ENCODE measurements at places on chromosomes 6 and 20.

- DNase-seq: no peak
Measured at GRCh38 chr20:58855506-58856389, 3.2 kb downstream of the GNAS start.

DNA sequence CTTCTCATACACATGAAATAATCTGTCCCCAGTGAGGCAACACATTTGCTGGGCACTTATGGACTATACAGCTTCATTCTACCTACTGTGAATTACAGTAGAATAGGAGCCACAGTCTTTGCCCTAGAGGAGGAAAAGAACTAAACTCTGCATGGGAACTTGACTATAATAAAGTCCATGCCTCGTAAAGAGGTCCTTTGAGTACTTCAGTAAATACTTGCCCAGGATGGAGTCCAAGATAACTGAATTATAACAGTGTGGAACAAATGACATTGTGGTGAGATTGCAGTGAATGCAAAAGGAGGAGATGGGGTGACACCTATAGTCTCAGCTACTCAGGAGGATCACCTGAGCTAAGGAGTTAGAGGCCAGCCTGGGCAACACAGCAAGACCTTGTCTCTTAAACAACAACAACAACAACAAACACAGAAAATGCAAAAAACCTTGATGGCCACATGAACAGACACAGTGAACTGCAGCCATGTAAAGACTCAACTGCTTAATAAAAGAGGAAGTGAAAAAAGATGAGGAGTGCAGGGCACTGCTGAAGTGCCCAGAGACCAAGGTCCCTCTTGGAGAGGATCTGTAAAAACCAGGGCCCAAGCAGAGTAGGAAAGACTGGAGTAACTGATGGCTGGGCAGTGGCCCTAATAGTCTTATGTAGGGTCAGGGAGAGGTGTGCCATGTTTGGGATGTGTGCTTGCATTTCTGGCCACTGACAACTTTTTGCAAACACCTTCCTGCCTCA is 3.7 kb downstream of the MRPS18A start:
- no peak for DNase-seq

GRCh38 chr6:73250016-73250415 is 13.0 kb downstream of the KHDC1 start:
- no peak for DNase-seq

DNA sequence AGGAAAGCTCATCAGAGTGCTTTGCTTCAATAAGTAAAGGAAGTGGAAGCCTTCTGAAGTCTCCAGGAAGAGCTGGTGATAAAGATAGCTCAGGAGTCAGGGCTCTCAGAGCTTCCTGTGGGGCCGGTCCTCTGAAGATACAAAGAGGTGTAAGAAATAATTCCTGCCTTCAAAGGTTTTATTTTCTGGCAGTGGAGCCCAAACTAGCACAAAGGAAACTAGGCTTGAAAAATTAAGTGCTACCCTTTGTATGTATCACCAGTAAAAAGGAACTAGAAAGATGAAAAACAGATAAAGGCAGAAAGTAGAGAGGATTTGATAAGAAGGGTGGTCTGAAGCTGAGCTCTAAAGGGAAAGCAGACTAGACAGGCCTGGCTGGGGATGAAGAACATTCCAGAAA is 204.1 kb upstream of the SASH1 start:
- no peak for DNase-seq

GRCh38 chr20:60101201-60101890 is 143.1 kb downstream of the CDH26 start:
- DNase-seq: no peak

- DNase-seq: no peak
Measured at GRCh38 chr6:157017861-157018260, 240.7 kb downstream of the ARID1B start.

DNA sequence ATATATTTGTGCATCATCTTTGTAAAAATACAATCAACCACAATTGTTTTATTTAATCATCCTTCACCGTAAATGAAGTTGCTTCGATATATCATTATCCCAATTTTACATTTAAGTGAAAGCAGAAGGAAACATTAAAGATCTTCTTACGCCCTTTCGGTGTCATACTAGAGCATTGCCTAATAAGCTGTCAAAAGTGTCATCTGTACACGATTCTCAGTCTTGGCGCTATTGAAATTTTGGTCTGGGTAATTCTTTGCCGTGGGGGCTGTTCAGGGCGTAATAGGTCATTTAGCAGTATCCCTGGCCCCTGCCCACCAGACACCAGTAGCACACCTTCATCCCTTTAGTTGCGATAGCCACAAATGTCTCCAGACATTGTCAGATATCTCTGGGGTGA is 40.4 kb upstream of the TMEM170B start:
- no peak for DNase-seq

- no peak for DNase-seq
Measured at GRCh38 chr6:161393839-161394364, 120.0 kb upstream of the AGPAT4 start.

- DNase-seq: no peak
Measured at GRCh38 chr6:43250992-43251373, 7.7 kb downstream of the TTBK1 start.

DNA sequence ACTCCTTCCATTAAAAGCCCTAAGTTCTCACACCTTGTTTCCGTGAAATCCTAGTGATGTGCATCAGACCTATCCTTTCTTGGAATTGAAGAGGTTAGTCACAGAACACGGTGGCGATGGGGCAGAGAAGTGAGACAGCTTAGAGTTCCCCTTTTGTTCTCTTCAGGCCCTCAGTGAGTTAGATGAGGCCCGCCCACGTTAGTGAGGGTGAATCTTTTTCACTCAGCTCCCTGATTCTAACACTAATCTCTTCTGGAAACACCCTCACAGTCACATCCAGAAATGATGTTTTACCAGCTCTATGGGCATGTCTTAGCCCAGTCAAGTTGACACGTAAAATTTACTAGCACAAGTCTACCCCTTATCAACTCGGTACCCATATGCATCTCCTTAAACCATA is 172.7 kb upstream of the NOX3 start:
- DNase-seq: no peak

GRCh38 chr6:36104836-36105235 is 25.5 kb upstream of the MAPK13 start:
- no peak for DNase-seq

DNA sequence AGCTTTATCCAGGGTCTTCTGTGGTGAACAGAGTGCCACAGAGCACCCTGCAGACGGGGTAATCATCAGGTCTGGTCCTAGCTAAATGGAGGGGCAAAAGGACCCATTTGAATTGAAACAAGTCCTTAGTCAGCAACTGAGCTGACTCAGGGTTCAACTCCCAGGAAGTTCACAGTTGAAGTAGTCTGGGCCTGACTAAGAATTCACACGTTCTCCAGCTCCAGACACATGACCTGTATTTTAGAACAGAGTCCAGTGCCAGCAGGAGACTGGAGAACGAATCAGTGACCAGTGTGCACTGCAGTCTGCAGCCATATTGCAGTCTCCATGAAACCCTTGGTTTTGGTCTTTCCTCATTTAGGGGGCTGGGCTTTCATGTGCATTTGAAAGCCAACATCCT is 85.2 kb downstream of the ELOVL4 start:
- DNase-seq: no peak

- DNase-seq: no peak
Measured at GRCh38 chr6:140909156-140909555, 1223.6 kb upstream of the GJE1 start.

GRCh38 chr6:1758076-1758679 is 148.5 kb downstream of the FOXC1 start:
- no peak for DNase-seq

GRCh38 chr6:85461798-85462170 is 11.9 kb downstream of the NT5E start:
- DNase-seq: no peak

DNA sequence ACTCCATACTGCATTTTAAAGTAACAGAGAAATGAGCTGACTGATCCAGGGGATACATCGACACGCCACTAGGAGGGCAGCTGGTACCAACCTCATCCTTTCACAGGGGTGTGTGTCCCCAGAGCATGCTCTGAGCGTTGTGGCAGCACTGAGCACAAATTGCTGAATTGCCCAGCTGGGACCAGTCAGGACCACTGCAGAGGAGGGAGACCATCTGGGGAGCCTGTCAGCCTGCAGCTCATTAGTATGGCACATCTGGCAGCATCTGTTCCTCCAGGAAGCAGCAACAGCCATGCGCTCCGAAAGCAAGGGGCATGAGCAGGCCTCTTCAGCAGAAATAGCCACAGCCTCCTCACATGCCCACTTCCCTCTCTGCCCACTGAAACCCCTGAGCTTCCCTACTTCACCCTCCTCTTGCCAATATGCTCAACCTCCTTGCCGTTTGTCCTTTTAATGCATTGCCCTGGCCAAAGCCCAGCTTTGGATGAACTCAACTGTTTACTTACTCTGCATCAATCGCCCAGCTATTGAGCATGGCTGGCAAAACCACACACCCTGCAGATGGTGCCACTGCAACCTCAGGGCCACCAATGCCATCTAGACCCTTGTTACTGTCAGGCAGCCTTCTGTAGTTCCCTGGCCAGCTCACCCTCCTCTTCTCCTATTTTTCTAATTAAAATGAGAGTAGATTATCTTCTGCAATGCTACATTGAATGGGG is 77.6 kb upstream of the NEDD9 start:
- DNase-seq: no peak

DNA sequence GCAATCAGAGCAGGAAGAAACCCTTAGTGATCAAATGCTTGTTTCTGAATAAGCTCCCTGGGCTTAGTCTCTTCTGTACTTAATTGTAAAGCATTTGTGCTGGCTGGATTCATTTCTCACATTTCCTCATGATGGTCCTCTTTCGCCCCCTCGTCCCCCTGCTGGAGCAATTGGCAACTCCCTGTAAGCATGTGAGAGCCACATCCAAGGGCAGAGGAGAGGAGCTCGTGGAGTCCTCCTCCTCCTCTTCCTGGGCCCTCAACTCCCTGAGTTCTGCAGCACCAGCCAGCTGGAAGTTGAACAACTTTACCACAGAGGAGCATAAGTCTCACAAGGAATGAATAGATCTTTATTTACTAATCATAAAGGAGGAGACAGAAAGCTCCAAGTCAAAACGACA is 12.6 kb downstream of the ANKEF1 start:
- DNase-seq: no peak

DNA sequence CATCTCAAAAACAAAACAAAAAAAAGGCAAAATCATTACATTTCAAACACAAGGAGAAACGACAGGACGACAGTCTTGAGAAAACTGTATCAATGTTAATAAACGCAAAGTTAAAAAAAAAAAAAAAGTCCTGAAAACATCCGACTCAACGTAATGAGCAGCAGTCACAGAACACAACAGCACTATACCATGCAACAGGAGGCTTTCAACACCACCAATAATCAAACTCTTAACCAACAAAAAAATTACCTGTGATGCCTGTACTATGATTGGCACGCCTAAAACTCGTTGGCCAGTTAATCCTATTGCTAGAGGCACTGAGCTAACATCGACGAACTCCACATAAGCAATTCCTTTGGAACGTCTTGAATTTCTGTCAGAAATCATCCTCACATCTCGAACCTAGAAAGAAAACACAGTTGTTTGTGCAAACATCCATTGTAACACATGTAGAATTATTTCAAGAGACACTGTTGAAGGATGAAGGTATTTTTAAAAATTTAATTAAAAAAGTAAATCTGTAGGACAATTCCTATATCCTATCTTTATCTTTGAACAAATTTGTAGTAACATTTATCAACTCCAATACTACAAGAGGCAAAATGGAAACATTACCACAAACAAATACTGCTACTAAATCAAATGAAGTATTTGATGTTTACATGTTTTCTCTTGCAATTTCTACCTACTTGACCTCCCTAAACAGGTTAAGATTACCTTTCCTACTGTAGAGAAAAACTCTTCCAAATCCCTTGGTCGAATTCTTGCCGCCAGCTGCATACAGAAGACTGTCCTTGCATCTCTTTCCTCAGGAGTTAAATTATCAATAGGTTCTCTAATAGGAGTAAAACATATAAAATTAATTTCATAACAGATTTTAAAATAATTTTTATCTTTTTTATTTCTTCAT is 17.5 kb downstream of the RBM39 start:
- DNase-seq: no peak

GRCh38 chr20:9220874-9221547 is 152.1 kb downstream of the PLCB4 start:
- DNase-seq: no peak

DNA sequence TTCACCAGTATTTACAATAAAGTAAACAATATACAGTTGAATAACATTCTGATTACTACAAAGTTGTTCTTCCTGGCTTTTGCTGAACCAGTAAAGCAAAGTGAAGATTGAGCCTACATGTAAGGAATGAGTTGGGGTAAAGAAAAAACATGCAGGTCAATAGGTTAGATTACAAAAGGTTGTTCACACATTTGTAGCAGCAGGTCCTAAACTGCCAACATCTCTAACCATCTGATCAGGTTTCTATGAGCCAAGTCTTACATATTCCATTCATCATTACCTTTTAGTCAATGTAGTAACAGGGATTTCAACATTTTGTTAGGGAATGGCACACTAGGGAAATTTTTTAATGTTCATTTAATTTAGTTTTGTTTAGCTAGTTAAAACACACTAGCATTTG is 9.3 kb upstream of the CALHM6 start:
- DNase-seq: no peak

DNA sequence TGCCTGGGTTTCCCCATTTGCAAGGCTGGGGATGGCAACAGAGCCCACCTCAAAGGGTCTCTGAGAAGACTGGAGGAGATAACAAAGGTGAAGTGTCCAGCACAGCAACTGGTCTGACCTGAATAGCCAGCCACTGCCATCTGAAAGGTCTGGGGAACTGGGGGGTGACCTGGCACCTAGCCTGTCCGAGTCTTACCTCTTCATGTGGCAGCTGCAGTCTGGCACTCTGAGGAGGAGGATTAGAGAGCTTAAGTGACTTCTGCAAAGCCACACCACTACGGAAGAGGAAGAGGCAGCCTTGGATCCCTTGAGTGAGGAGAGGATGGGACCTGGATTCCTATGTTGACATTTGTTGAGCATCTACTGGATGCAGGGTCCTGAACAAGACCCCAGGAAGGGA is 22.2 kb downstream of the C20orf203 start:
- no peak for DNase-seq

DNA sequence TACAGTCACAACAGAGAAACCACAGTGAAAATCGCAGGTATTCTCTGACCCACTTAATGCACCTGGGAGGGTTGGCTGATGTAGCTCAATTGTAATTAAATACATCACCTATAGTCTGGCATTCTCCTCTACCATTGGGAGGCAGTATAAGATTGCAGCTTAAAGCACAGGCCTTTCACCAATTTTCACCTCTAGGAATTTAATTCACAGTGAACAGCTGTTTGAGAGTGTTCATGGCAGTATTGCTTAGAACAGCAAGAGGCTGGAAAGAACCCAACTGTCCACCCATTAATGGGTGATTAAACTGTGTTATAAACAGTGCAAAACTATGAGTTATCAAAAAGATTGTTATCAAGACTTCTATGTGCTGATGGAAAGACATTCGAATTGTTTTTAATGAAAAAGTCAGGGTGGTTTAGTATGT is 2.0 kb downstream of the EDEM2 start:
- DNase-seq: no peak

GRCh38 chr6:33610067-33610466 is 11.1 kb upstream of the ITPR3 start:
- no peak for DNase-seq
